ENCODE measurements at places on chromosomes 16 and 17.

DNA sequence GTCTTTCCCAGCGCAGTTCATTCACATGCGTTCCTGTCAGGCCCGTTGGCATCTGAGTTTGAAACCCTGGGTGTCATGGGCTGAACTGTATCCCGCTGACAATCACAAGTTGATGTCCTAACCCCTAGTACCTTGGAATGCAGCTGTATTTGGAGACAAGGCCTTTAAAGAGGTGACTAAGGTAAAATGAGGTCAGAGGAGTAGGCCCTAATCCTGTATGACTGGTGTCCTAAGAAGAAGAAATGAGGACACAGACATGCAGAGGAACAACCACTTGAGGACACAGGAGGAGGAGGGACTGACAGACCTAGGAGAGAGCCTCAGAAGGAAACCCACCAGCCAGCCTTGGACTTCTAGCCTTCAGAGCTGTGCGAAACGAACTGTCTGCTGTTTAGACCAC is 33.1 kb downstream of the TRPV2 start:
- DNase-seq = no peak

DNA sequence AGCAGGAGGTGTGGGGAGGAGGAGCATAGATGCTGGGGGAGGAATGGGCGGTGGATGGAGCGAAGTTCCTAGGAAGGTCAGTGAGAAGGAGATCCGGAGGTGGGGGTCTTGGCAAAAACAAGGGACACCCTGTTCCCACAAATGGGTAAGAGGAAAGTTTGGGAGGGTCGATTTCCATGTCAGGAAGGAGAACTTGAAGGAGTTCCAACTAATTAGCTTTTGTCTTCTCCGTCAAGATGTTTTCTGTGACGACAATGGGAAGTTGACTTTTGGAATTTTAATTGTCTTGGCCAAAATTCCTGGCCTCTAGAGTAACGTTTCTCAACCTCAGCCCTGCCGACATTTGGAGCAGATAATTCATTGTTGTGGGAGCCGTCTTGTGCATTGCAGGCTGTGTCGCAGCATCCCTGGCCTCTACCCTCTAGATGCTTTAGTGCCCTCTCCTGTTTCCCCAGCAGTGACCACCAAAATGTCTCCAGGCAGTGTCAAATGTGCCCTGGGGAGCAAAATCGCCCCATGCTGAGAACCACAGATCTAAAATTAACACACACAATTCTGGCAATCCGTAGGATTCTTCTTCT is 97.1 kb downstream of the PITPNC1 start:
- no peak for DNase-seq

DNA sequence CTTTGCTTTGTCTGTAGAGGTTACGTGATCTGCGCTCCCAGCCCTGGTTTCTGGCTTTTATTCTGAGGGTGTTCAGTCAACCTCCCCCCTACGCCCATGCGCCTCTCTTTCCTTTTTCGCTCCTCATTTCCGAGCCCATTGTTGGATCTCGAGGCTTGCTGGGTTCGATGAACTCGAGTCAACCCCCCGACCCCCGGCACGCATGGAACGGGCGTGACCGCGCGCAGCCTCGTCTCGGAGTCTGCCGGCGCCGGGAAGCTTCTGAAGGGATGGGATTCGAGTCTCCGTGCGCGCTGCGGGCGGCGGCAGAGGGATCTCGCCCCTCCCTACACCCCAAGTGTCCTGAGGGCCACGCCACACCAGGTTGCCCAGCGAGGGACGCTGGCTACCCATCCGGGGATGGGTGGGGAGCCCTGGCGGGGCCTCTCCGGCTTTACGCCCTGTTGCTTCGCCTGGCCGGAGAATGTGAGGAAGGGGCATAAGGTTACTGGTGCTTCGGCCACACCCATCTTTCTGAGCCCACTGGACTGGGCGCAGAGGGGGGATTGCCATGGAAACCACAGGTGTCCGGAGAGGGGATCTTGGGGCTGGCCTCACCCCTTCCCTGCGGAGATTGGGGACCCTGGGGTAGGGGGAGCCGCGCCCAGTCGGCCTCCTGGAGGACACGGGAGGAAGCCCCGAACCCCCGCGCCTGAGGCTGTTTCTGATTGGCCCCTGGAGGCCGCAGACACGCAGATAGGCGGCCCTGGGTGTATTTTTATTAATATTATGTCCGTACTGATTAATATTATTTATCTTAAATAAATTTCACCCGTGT is 1.8 kb downstream of the MAPT start:
- DNase-seq = no peak

GRCh38 chr17:16068323-16068722 is 68.7 kb downstream of the TTC19 start:
- DNase-seq = no peak

Data from dermis microvascular lymphatic vessel endothelial cell (primary cell).